WTC11 (cell line): ENCODE measurements at places on chromosomes 7 and 10. TPM values are rescaled to one million over a fixed set of nuclear protein-coding genes. Genes with fewer than 3 reads are reported as not detected.

Gene SLC13A1
- total RNA-seq, result 0.04 TPM in 1 of 3 replicates, not detected in the others

Gene AGR3
- total RNA-seq, result not detected in 3 replicates

Gene SAMD9
- total RNA-seq, result 0.11 to 0.14 TPM (median 0.11 TPM) in 3 replicates

Gene TDRD1
- 0.57 to 0.70 TPM (median 0.69 TPM) in 3 replicates for total RNA-seq

Gene LIPF
- not detected in 3 replicates for total RNA-seq

Gene HOXA7
- not detected in 3 replicates for total RNA-seq

Gene CDK1
- total RNA-seq, result 92.8 to 98.9 TPM (median 94.8 TPM) in 3 replicates

Gene TMEM184A
- 1.3 to 1.4 TPM (median 1.3 TPM) in 3 replicates for total RNA-seq

Gene PRKCQ
- 8.4 to 8.7 TPM (median 8.7 TPM) in 3 replicates for total RNA-seq

Gene DHTKD1
- 57.9 to 70.6 TPM (median 66.3 TPM) in 3 replicates for total RNA-seq

Gene HHEX
- 4.5 to 4.8 TPM (median 4.8 TPM) in 3 replicates for total RNA-seq

Gene UPK3BL2
- total RNA-seq, result 9.0 to 11.2 TPM (median 10.5 TPM) in 3 replicates

Gene RSPH10B
- 0.35 to 0.60 TPM (median 0.55 TPM) in 3 replicates for total RNA-seq

Gene GARIN1A
- 0.14 to 0.15 TPM in 2 of 3 replicates, not detected in the other for total RNA-seq

Gene OR2A1
- 0.15 to 0.27 TPM in 2 of 3 replicates, not detected in the other for total RNA-seq

Gene LRGUK
- total RNA-seq, result 1.9 to 3.0 TPM (median 2.7 TPM) in 3 replicates

Gene ANKRD22
- total RNA-seq, result not detected in 3 replicates

Gene NPFFR1
- 0.04 to 0.05 TPM in 2 of 3 replicates, not detected in the other for total RNA-seq

Gene ERVW-1
- 0.07 to 0.14 TPM in 2 of 3 replicates, not detected in the other for total RNA-seq

Gene PIP
- total RNA-seq, result not detected in 3 replicates

Gene HTR7
- 8.9 to 11.2 TPM (median 9.3 TPM) in 3 replicates for total RNA-seq

Gene MEOX2
- total RNA-seq, result 0.07 to 0.16 TPM (median 0.14 TPM) in 3 replicates

Gene HOXA13
- not detected in 3 replicates for total RNA-seq

Gene FXYD4
- not detected in 3 replicates for total RNA-seq

Gene CC2D2B
- 0.20 to 0.32 TPM (median 0.25 TPM) in 3 replicates for total RNA-seq

Gene CYP26C1
- 0.07 to 0.11 TPM (median 0.11 TPM) in 3 replicates for total RNA-seq
